Hematopoietic multipotent progenitor cell (in vitro differentiated cells): ENCODE measurements at places on chromosomes 12 and 14.

DNA sequence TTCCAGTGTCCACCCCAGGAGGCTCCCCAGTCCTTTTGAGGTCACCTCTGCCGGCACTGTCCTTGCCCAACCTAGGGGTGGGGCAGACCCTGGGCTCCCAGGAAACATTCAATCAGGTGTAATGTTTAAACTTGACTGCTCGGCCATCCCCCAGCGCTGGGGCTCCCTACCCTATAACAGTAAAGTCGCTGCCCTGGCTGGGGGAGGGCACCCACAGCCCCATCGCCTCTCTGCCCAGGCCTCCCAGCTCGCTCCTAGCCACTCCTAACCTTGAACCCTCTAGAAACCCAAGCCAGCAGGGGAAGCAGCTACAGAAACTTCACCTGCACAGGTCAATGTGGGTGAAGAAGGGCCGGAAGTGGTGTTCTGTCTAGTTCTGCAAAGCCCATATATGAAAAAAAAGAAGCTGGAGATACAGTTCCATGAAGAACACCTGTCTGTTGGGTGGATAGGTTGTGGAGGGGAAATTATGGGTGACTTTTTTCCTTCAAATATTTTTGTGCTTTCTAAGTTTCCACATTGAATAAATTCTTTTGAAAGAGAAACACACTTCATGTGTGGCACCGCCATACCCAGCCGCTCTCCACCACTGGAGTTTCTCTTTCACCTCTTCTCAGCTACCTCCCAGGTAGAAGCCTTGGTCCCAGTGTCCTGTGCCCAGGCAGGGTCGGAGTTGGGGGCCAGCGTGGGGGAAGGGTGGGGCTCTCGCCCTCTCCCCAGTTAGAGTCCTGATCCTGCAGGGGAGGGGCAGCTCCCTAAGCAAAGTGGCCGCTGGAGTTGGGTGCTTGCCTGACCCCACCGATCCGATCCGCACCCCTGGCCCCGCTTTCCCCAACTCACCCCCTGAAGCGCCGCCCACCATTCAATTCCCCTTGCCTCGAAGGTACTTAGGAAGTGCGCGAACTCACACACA is 1.1 kb downstream of the CLMN start:
- peak; percentile 11 for DNase-seq

DNA sequence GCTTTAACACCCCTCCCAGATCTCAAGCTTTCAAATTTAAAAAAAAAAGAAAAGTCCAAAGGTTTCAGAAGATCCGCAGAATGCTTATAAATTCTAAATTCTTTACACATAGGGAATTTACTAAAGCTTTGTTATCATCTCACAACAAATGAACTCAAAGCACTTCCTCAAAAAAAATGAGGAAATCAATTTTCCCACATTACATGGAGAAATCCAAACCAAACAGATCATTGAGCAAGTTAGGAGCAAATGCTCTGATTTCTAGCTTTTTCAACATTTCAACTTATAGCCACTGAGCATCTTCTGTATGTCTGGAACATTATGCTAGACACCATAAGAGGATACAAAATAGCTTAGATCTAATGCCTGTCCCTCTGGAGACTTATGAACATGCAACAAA is 161.0 kb downstream of the CEP128 start:
- DNase-seq, result no peak

DNA sequence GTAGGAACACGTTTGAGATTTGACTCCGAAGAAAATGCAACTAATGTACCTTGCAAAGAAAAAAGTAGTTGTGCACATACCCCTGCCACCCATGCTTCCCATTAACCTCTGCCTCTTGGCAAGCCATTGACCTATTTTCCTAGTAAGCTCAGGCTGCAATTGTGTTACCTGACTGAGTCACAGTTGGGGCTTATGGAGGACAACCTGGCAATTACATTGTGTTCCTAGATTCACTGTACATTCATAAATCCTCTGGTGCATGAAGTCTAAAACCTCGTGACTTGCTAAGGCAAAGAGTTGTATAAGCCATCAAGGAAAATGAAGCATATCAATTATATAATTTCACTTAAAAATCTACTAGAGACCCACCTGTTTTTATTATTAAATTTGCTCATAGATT is 62.0 kb upstream of the DUSP6 start:
- DNase-seq, result no peak

DNA sequence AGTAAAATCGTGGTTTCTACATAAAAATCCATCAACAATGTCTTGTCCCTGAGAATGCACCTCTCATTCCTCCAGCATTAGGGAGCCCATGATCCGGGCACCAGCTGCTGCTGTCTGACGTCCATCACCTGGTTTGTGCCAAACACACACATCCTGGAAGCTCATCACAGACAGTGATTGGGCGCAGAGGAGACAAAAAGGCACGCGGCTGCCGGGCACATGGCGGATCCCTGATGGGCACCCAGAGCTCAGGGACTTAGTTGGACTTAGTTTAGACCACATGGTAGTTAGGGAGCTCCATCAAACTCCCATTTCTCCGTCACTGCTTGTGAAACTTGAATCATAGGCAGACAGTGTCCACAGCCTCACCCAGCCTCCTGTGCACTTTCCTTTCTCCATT is 1059.3 kb downstream of the TMEM121 start:
- no peak for DNase-seq

DNA sequence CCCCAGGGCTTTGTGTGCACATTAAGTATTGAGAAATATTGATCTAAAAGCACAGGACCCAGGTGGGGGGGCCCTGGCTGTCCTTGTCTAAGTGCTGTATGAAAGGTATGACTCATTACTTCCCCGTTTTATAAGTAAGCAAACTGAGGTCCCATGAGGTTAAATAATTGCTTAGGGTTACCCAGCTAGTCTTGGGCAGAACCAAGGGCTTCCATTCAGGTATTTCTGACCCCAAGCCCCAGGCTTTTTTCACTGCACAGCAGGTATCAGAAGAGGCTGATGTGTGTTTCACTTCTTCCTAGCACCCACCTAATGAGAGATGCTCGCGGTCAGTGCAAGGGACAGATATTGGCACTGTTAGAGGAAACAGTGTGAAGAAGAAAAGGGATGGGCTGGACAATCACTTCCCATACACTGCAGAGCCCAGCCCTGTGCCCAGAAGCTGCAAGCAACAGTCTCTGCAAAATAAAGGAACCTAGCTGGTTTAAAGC is 4.7 kb upstream of the TC2N start:
- no peak for DNase-seq

DNA sequence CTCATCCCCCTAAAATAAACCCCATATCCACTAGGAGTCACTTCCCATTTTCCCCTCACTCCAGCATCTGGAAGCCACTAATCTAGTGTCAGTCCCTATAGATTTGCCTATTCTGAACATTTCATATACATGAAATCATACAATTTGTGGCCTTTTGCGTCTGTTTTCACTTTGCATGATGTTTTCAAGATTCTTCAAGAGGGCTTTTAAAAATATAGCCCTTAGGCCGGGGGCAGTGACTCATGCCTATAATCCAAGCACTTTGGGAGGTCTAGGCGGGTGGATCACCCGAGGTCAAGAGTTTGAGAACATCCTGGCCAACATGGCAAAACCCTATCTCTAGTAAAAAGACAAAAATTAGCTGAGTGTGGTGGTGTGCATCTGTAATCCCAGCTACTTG is 104.7 kb downstream of the VEZT start:
- no peak for DNase-seq

GRCh38 chr14:74217672-74218448 is 21.4 kb upstream of the VSX2 start:
- DNase-seq, result peak; percentile 72

- DNase-seq, result no peak
Measured at GRCh38 chr12:63668028-63668799, at the start of gene DPY19L2. TSS of gene DPY19L2 (minus strand) at chr12:63668493. CDS start at chr12:63668393, 100 bp downstream.

GRCh38 chr14:56992332-56992820 is 182.1 kb upstream of the OTX2 start:
- DNase-seq, result no peak

DNA sequence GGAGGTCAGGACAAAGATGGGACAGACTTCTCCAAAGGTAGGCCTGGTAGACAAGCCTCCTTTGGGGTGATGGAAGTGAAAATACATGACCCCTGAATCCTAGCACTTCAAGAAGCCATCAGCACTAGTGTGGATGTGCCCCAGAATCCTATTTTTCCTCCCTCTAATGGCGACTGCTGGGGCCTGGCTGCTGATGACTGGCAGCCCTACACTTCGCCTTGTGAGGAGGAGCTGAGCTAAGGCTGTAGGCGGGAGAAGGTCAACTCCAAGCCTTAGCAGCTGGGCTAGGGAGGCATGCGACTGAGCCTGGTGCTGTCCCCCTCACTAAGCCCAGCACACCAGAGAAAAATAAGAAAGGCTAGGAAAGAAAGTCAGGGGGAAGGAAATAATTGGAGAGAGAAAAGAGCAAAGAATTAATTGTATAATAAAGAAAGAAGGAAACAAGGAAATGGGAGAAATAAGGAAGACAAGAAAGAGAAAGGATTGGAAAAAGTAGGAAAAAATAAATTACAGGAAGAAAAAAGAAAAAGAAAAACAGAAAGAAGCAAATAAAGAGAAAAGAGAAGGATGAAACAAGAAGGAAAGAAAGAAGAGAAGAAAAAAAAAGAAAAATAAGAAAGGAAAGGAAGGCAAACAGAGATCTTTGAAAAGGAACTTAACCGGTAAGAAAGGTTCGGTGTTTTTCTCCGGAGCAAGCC is 4.7 kb upstream of the HOXC10 start:
- no peak for DNase-seq
